ENCODE measurements at places on chromosomes 6 and 20.

DNA sequence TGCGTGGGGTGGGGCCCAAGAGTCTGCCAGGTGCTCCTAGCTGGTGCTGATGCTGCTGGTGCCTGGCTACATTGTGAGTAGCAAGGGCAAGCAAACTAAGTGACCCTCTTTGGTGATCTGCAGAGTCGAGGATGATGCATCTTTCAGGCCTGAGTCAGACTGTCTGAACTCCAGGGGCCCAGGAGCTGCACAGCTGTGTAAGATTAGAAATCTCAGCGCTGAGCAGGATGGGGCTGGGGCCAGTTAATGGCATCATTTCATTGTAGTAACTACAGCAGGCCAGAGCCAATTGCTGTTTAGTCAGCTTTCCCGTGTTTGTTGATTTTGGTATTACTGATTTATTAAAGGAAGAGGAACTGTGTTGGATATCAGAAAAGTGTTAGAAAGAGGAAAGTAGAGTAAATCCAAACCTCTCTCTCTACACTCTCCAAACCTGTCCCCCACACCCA lies 365.2 kb downstream of the PAX1 start:
- no peak for DNase-seq

- no peak for DNase-seq
Observed at GRCh38 chr6:134732763-134733162, 217.1 kb downstream of the ALDH8A1 start.

DNA sequence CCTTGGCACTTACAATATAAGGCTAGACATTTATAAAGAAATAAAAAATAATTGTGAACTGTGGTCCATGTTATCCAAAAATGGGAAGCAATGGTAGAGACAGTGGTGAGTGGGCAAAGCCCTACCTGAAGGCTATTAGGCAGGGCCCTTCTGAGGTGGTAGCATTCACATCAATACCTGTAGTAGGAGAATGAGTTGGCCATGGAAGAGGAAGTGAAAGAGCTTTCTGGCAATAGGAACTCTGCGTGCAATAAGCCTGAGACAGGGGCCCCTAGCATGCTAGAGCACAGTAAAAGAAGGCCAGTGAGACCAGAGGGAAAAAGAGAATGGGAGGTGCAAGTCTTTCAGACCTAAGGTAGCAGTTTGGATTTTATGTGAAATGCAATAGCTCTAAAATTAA lies 754.5 kb downstream of the PTPRT start:
- no peak for DNase-seq

DNA sequence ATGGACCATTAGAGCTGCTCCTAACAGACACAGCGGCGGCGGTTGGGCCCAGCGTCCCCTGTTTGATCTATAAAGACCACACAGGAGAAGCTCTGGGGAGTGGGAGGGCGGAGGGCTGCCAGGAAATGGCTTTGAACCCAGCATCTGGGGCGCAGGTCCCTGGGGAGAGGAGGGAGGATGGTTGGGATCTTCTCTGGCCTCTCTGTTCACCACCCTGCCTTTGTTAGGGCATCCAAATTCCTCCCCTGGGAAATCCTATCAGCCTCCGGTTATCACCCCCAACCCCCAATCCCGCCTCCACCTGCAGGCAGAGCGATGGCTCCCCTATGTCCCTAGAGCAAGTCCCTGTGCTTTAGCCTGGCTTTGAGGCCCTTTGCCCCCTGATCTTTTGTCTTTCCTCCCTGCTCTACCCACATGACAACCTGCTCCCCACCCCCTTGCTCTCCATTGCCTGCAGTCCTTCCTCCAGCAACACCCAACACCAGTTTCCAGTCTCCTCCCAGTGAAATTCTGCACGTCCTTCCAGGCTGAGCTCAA lies 7.1 kb downstream of the XKR7 start:
- no peak for DNase-seq

- DNase-seq, result no peak
Observed at GRCh38 chr6:110322874-110323242, 35.3 kb downstream of the METTL24 start.

DNA sequence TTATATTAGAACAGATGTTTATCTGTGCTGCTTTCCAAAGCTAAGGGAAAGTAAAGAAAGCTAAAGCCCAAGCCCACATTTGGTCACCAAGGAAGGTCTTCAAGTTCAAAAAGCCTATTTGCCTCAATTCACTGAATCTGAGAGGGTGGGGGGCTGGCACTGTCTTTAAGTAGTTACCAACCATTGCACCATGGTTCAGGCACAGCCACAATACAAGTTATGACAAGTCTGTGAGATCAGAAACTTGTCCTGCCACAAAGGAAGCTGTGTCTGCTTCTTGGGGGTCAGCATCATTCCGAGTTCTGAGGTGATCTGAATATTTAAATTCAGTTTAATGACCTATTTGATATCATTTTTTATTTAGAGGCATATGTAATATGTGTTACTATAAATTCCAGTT lies 78.3 kb upstream of the OPRM1 start:
- DNase-seq, result no peak

GRCh38 chr20:10590950-10591671 lies 82.7 kb downstream of the JAG1 start:
- DNase-seq, result no peak

DNA sequence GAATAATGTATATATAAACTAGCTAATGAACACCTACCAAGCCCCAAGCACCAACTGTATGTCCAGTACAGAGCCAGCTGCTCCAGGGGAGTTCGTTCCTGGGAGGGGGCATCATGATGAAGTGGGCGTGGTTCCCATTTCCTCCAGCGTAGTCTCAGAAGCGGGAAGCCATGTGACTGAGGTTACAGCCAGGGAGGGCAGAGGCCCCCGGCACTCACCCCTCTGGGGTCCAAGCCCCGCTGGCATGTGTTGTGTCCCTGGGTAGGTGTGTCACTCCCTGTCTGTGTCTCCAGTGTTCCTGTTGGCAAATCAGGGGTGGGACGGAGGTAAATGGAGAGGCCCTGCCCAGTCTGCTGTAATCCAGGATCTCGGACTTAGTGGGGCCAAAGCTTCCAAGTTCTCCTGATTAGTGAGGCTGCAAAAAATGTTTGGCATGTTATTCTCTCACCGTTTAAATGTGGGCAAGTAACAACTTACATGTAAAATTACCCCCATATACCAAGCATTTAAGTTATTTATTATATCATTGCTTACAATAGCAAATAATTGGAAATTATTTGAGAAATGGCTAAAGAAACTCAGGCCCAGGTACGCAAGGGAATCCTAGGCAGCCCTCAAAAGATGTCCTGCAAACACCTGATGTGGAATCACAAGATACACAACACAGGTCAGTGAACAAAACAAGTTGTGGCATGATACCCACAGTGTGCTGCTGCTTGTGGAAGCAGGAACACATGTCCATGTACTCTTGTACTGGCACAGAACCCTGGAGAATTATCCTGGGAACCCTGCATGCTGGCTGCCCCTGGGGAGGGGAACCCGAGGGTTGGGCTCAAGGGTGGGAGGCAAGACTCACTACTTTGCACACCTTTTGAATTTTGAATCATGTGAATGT lies 22.2 kb downstream of the FAM110A start:
- no peak for DNase-seq

DNA sequence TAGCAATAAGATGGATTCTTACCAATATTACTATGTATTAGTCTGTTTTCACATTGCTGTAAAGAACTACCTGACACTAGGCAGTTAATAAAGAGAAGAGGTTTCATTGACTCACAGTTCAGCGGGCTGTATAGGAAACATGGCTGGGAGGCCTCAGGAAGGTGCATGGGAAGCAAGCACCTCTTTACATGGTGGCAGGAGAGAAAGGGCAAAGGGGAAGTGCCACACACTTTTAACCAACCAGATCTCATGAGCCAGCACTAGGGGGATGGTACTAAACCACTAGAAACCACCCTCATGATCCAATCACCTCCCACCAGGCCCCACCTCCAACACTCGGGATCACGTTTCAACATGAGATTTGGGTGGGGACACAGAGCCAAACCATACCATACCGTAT lies 40.7 kb upstream of the CCDC167 start:
- DNase-seq, result no peak

DNA sequence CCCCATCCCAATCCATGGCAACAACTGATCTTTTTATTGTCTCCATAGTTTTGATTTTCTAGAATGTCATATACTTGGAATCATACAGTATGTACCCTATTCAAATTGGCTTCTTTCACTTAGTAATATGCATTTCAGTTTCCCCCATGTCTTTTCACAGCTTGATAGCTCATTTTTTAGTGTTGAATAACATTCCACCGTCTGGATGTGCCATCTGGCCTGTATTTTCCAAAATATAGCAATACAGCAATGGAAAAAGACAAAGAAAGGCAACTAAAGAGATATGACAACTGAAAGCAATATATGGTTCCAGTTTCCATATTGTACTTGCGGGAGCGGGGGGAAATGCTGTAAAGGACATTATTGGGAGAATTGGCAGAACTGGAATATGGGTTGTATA lies 166.4 kb upstream of the NT5E start:
- no peak for DNase-seq

DNA sequence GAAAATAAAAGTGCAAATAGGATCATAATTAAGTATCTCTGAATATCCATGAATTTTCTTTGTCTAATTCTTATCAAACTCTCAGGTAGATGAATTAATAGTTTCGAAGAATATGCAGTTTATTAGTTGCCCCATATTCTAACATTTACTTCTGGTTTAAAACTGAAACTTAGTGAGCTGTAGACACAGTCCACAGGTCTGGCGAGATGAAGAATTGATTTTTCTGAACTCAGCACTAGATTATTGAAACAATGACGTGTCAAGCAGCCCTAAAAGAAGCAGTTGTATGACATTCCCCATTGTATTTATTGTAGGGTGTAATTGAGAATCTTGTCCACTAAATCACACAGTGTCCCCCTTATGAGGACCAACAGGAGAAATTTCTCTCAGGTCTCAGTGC lies 407.1 kb downstream of the GRIK2 start:
- no peak for DNase-seq

- no peak for DNase-seq
Observed at GRCh38 chr6:28442586-28442985, 705 bp downstream of the ZSCAN23 start.

GRCh38 chr20:4154958-4155411 lies 139.6 kb upstream of the RNF24 start:
- no peak for DNase-seq

GRCh38 chr6:154276810-154277628 lies 79.6 kb downstream of the IPCEF1 start:
- peak; percentile 30 for DNase-seq

Measured in NCI-H1105 (cell line).